ENCODE measurements at places on chromosomes 7 and 10.
A peak's percentile ranks its signal among the peaks of the same experiment; 100 is the strongest.

DNA sequence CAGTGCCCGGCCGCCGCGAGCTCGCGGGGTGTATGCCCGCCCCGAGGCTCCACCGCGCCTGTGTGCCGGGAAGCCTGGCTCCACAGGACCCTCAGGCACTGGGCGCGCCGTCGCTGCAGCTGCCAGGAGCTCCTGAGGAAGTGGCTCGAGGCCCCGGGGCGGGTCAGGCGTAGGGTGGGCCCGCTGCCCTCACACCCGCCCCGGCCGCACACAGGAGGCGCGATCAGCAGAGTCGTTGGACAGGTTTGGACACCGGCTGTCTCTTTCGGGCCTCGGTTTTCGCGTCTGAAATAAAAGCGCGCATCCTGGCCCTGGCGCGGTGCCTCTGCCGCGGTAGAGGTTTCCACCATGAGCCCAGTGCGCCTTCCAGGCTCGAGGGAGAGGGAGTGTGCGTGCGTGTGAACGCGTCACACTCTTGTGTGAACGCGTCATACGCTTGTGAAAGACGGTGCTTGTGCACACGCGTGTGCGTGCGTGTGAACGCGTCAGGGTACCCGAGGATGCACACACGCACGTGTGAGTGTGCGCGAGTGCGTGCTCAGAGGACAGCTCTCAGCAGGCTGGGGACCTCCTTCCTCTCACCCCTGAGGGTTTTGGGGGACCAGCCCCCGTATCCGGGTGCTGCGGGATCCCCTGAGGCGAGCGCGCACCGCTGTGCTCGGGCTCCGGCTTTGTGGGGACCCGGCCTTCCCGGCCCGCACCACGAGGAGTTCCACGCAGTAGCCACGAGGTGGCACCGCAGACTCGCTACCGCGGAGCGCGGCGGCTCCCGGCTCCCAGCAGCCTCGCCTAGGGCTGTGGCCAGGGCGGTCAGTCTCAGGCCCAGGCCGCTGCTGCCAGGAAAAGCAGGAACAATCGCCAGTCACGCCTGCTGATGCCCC lies 83.8 kb downstream of the BMS1 start:
- DNase-seq: no peak

GRCh38 chr7:17396692-17397091 lies 98.2 kb downstream of the AHR start:
- DNase-seq: no peak

DNA sequence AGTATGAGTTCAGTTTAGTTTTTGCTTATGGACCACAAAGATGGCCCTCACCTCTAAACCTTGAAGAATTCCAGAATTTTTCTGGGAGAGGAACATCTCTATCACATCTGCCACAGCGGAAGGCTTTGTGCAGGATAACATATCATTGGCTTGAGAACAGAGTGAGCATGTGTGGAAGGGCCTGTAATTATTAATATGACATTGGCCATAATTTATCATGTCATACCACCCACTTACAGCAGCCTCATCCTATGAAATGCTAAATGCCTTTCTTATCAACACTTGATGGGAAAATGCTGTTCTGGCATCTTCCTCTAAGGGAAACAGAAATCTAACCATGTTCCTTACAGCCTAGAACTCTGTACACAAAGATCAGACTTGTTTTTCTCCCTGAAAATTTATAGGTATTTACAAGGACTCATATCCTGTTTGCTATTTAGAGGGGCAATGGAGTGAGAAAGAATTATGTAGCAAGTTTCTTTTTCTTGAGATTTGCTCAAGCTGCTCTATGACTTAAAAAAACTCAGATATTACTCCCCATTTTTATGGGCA lies 817.3 kb downstream of the LRMDA start:
- DNase-seq: no peak

DNA sequence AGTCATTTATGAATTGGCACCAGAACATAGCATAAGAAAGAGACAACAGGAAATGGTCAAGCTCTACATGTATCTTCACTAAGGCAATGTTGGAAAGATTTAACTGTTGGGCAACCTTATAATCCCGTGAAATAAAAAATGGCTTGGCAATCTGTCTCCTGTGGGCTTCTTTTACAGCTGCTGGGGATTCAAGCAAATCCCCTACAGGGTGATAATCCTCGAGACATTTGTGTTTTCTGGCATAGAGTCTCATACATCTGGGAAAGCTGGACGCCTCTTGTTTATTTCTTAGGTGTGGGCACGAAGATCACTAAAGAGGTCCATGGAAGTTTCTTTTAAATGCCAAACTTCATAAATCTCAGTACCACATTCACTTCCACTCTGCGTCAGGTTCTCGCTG lies 82.2 kb upstream of the GPR141 start:
- no peak for DNase-seq

DNA sequence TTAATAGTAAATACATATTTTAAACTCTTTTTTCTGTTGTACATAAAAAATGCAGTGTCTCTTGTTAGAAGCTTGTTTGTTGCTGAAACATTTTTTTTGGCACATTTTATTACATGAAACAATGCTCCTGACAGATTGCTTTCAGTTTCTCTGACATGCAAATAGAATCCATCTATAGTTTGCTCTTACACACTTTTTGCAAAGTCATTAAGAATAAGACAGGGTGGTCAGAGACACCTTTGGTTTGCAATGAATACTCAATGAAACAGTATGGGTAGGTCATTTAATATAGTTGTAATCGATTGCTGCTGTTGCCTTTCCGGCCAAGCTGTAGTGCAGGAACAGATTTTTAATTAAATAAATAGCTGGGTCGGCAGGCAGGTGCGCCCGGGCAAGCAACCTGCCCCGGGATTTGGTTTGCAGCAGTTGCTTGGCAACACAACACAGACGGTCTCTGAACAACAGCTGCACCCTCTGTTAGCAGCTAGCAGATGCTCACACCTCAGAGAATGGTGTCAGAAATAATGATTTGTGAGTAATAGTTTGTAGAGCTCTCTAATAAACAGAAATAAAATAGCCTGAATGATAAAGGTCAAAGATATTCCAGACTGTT lies 115.7 kb upstream of the CACNA2D1 start:
- peak; percentile 73 for DNase-seq

DNA sequence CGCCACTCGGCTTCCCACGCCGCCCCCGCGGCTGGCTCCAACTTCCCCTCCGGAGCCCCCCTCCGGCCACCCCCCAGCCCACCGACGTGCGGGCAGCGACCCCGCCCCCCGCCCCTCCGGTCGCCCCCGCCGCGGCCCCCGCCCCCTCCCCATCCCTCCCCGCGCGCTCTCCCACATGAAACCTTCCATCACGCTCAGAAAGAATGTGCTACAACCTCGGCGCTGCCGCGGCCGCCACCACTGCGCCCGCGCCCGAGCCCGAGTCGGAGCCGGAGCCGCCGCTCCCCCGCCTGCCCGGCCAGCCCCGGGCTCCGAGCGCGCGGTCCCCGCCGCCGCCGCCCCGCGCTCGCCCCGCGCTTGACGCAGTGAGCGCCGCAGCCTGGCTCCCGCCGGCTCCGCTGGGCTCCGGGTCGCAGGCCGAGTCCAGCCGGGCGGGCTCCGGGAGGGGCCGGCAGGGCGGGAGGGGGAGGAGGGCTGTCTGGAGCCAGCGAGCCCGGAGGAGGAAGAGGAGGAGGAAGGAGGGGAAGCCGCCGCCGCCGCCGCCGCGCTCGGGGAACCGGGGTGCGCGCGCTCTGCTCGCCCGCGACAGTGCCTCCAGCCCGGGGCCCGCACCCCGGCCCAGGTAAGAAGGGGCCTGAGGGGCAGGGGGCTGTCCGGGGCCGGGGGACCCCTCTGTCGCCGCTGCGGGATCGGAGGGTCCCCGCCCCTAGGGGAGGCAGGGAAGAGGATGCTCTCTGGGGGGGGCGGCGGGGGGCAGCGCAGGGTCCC lies 4.3 kb upstream of the ELFN1 start:
- no peak for DNase-seq

DNA sequence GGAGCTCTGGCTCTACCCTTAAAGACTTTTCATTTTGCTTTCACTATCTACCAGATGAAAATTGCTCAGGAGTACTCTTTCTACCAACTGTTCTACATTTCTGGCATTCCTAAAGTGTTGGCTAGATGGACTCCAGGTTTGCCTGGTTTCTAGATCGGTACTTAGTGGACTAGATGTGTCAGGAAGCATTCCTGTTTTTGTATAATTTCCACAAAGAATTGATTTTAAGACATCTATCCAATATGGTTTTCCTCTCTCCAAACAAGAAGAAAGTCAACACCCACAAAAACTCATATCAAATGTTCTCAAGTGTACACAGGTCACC lies 157.7 kb downstream of the CHRM2 start:
- no peak for DNase-seq

Data from NCI-H446 treated with DMSO at 0.1 percent for 48 hours (cell line).